CD14-positive monocyte (primary cell): ENCODE measurements at places on chromosomes 5 and 9.

DNA sequence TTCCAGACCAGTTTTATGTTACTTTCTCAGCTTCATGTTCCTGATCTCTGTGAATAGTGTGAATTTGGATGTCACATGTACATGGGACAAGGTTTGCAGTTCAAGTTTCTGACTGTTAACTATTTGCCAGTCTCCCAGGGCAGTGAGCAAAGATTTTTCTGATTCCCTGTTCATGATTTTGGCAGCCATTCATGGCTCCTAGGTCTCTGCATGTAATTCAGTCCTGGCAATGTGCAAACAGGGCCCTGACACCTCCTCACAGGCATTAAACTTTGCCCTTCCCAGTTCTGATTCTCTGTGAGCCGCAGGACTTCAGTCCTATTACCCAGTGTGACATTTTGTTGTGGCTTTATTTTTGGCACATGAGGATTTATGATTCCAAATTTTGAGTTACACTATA is 349.7 kb downstream of the ARRDC3 start:
- no peak for DNase-seq
- H3K4me3 ChIP-seq: no peak overlapping the region
- H3K27me3 ChIP-seq: no peaks in the 10 kb centered on the region
- no peak overlapping the region for H3K27ac ChIP-seq
- H3K36me3 ChIP-seq: no peaks in the 10 kb centered on the region

DNA sequence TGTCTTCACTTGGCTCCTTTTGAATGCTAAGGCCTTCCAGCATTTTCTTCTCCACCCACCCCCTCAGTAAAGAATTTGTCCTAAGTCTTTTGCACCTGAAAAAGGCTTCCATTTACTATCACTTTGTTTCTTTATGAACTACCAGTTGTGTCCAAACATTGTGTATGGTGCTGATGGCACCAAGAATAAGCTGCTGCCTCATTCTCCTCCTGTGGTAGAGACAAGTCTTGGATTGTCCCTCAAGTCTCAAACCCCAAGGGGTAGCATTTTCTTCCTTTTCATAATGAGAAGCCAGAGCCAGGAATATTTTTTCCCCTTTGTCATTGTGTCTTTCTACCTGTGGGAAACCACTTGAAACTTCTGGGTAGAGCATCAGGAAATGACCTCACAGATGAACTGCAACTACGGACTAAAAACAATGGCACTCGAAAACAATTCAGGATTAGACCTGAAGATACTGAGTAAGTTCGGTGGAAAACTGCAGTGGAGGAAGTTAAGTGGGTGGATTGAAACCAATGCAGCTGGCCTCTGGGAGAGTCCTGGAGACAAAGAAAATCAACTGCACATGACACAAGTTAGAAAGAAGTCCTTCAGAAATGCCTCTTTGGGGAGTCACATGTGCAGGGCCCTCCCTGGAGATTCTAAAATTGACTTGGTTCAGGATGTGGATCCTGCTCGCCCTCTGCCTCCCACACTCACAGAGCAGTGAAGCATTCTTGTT is 80.5 kb downstream of the SH3RF2 start:
- H3K36me3 ChIP-seq: no peaks in the 10 kb centered on the region
- H3K4me3 ChIP-seq: no peak overlapping the region
- no peak overlapping the region for H3K27ac ChIP-seq
- no peaks in the 10 kb centered on the region for H3K4me1 ChIP-seq

GRCh38 chr9:34452568-34452967 is 5.8 kb downstream of the FAM219A start:
- no peaks in the 10 kb centered on the region for H3K27me3 ChIP-seq
- no peak for DNase-seq
- H3K36me3 ChIP-seq: no peaks in the 10 kb centered on the region

DNA sequence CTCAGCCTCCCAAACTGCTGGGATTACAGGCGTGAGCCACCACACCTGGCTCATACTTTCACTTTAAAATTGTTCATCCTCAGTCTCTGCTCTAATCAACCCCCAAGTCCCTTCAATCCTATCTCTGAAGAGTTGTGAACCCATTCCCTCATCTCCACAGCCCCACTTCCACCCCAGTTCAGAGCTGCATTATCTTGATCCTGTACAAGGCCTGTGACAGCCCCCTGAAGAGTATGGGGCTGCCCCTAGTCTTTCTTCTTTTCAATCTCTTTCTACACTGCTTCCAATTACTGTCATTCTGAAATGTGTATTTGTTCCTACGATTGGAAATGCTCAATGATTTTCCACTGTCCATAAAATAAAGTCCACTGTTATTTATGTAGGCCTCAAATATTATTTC is 588.3 kb downstream of the RAB3C start:
- DNase-seq: no peak
- H3K36me3 ChIP-seq: no peaks in the 10 kb centered on the region
- no peak overlapping the region for H3K4me3 ChIP-seq

DNA sequence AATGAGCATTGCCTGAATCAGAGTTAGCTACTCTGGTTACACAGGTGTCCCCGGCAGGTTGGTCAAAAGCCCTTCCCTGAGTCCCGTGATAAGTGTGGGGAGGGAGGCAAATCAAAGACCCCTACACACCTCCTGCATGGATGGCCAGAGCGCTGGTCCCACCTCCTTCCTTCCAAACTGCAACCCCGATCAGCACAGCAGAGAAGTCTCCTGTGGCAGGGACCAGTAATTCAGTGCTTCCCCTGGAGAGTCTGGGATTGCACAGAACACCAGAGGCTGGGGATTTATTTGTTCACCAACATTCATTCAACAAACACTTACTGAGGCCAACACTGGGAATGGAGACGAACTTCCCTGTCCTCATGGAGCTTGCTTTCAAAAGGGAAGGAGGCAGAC is 46.2 kb downstream of the NSUN2 start:
- H3K36me3 ChIP-seq: no peaks in the 10 kb centered on the region
- H3K27me3 ChIP-seq: peaks cover 20% of the 10 kb centered on the region
- H3K27ac ChIP-seq: no peak overlapping the region
- H3K4me1 ChIP-seq: no peaks in the 10 kb centered on the region
- DNase-seq: no peak

- no peaks in the 10 kb centered on the region for H3K27me3 ChIP-seq
- no peaks in the 10 kb centered on the region for H3K4me1 ChIP-seq
- H3K4me3 ChIP-seq: no peak overlapping the region
- no peak for DNase-seq
Observed at GRCh38 chr5:154836225-154836624, 14.2 kb downstream of the FAXDC2 start.

DNA sequence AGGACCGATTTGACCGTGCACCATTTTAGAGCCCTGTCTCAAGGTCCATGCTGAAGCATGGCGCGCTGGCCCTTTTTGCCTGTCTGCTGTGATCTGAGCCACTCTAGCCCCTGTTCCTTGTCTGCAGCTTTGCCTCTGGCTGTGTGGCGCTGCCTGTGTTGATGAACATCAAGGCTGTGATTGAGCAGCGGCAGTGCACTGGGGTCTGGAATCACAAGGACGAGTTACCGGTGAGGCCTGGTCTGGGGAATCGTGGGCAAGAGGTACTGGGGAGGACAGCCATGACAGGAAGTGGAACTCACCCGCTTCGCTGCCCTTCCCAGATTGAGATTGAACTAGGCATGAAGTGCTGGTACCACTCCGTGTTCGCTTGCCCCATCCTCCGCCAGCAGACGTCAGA is 6.3 kb downstream of the NHP2 start:
- no peak overlapping the region for H3K27ac ChIP-seq
- peaks cover 76% of the 10 kb centered on the region for H3K36me3 ChIP-seq
- DNase-seq: no peak

DNA sequence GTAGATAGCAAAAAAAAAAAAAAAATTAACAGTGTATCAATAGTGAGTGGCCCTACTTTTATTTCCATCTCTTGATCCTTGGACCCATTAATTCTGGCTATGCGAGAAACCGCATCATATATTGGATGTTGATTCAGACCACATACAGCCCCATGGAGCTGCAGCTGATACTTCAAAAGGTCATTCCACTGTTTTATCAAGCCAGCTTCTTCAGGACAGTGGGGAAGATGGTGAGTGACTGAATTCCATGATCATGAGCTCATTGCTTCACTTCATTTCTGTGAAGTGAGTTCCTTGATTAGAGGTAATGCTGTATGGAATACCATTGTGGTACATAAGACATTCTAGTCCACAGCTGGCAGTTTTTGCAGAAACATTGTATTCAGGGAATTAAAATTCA is 222.9 kb upstream of the MEF2C start:
- no peak overlapping the region for H3K27ac ChIP-seq
- H3K36me3 ChIP-seq: no peaks in the 10 kb centered on the region
- no peaks in the 10 kb centered on the region for H3K27me3 ChIP-seq
- H3K4me3 ChIP-seq: no peak overlapping the region
- peaks cover 5% of the 10 kb centered on the region for H3K4me1 ChIP-seq

DNA sequence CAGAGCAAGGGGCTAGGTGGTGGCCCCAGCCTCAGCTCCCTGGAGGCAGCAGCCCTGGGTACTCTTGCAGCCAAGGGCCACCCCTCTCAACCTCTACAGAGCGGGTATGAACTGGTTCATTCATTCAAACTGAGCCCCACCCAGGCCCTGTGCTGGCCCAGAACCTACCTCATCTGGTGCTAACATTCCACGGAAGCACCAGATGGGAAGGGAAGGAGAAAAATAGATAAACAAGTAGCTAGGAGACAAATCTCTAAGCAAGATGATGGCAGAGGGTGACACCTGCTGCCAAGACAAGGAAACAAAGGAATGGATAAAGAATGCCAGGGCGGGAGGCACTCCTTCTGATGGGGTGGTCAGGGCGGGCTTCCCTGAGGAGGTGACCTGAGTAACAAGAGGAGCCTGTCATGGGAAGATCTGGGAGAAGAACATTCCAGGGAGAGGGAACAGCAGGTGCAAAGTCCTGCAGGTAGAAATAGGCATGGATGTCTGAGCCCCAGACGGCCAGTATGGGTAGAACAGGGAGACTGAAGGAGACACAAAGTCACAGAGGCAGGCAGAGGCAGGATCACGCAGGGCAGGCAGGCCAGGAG is 6.1 kb downstream of the ST6GALNAC4 start:
- H3K27ac ChIP-seq: no peak overlapping the region
- H3K27me3 ChIP-seq: no peaks in the 10 kb centered on the region
- H3K36me3 ChIP-seq: peaks cover 38% of the 10 kb centered on the region
- H3K4me3 ChIP-seq: no peak overlapping the region
- peaks cover 26% of the 10 kb centered on the region for H3K4me1 ChIP-seq
- DNase-seq: peak; percentile 1

GRCh38 chr5:53996008-53996407 is 314.4 kb downstream of the ARL15 start:
- H3K4me3 ChIP-seq: no peak overlapping the region
- H3K36me3 ChIP-seq: no peaks in the 10 kb centered on the region
- no peak for DNase-seq
- no peak overlapping the region for H3K27ac ChIP-seq
- no peaks in the 10 kb centered on the region for H3K27me3 ChIP-seq

- no peaks in the 10 kb centered on the region for H3K27me3 ChIP-seq
- no peak overlapping the region for H3K4me3 ChIP-seq
- no peaks in the 10 kb centered on the region for H3K36me3 ChIP-seq
- no peak for DNase-seq
- no peak overlapping the region for H3K27ac ChIP-seq
Observed at GRCh38 chr5:25892211-25892610, 1146.2 kb downstream of the CDH9 start.

DNA sequence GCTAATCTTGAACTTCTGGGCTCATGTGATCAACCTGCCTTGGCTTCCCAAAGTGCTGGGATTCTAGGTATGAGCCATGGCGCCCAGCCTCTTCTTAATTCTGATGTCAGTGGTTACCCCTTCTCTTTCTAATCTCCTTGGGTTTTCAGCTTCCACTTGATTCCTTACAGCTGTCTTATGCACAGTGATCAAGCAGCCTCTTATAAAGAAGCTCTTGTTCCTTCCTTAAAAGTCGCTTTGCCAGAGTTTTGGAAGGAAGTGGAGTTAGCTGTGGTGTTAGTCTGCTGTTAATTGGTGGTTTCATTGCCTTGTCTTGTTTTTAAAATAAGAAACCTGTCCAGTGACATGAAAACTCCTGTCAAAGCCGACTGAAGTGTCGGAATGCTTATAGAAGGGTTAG is 128.1 kb upstream of the CACNA1B start:
- no peak overlapping the region for H3K4me3 ChIP-seq
- H3K27me3 ChIP-seq: no peaks in the 10 kb centered on the region
- no peak overlapping the region for H3K27ac ChIP-seq

DNA sequence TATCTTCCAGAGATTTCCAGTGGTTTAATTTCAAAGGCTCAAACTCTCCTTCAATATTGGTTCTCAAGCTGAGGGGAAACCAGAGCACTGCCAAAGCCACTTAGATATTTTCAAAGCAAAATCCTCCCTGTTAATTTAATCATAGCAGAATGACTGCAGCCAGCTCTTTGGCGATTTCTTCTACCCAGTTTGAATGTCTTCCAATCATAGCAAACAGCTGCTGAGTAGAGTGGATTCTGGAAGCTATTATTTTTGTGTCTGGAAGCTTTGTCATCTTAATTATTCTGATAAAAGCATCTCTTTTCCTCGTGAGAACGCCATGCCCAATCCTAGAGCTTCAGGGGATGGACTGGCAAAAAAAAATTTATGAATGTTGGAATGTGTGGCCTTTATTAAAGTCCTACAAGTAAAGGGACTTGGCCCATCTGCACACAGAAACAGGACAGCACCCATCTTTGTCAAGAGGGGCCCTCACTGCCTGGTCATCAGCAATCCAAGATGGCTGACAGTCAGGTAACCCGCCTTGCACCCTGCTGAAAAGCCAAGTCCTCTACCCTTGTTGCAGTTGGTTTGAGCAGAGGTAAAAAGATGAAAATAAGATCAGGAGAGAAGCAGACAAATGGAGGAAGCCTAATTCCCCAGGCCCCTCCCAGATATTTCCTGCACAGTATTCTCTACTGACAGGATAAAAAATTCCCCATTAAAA is 125.1 kb downstream of the SUSD1 start:
- no peak overlapping the region for H3K4me3 ChIP-seq
- H3K27me3 ChIP-seq: no peaks in the 10 kb centered on the region

DNA sequence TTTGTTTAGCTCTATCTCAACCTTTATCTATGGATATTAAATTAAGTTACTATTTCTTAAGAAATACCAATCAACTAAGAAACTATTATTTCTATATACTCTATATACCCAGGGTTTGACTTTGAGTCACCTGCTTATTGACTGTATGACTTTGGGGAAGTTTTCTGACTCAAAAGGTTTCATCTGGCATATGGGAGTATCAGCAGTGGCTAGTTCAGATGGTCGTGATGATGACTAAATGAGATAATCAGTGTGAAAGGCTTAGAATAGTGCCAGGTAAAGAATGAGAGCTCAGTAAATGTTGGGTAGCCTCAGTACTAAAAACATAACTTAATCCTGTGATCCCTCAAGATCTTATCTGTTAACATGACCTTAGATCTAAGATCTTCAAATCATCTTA is 179.7 kb upstream of the ISL1 start:
- no peaks in the 10 kb centered on the region for H3K36me3 ChIP-seq
- H3K4me1 ChIP-seq: no peaks in the 10 kb centered on the region
- H3K4me3 ChIP-seq: no peak overlapping the region
- H3K27ac ChIP-seq: no peak overlapping the region
- no peak for DNase-seq
- no peaks in the 10 kb centered on the region for H3K27me3 ChIP-seq

- no peaks in the 10 kb centered on the region for H3K27me3 ChIP-seq
- H3K36me3 ChIP-seq: no peaks in the 10 kb centered on the region
- no peak overlapping the region for H3K4me3 ChIP-seq
- peaks cover 22% of the 10 kb centered on the region for H3K4me1 ChIP-seq
- no peak overlapping the region for H3K27ac ChIP-seq
Observed at GRCh38 chr5:147406636-147407035, 103.2 kb downstream of the DPYSL3 start.

GRCh38 chr5:72366324-72366976 is 46.3 kb downstream of the PTCD2 start:
- no peaks in the 10 kb centered on the region for H3K27me3 ChIP-seq
- H3K4me1 ChIP-seq: peaks cover 55% of the 10 kb centered on the region
- no peak overlapping the region for H3K4me3 ChIP-seq
- no peak overlapping the region for H3K27ac ChIP-seq
